ENCODE measurements at places on chromosomes 12 and 14. TPM values are rescaled to one million over a fixed set of nuclear protein-coding genes. Genes with fewer than 3 reads are reported as not detected.
A peak's percentile ranks its signal among the peaks of the same experiment; 100 is the strongest.

TEX52 gene
- total RNA-seq, result not detected

GNG2 gene
- 32.3 TPM for total RNA-seq

KANSL2 gene
- 87.5 TPM for total RNA-seq

MMP19 gene
- total RNA-seq, result 2.0 TPM

P2RX2 gene
- not detected for total RNA-seq

PPP1R13B gene
- total RNA-seq, result 2.9 TPM

ACADS gene
- total RNA-seq, result 5.3 TPM

NXPH4 gene
- 5.6 TPM for total RNA-seq

GRCh38 chr14:88426271-88426670 is 40.8 kb downstream of the SPATA7 start:
- DNase-seq, result peak; percentile 39

DNA sequence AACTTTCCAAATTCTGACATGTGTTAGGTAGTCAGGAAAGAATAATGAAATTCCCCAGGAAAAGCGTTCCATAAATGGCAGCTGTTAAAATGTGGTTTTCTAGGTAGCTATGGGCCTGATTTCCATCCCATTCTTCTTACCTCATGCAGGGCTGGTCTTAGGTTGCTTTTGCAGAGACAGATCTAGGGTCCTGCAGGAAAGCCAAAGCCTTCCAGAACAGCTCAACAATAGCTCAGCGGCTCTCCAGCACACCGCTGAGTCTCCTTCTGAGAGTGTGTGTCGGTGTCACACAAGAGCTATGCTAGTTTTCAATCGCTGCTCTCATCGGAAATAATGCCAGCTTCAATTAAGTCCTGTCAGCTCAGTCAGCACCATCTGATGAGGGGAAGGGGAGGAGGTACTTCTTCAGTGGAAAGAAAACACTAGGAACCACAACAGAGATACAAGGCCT is 106.7 kb downstream of the TMEM30B start:
- DNase-seq, result no peak

DNA sequence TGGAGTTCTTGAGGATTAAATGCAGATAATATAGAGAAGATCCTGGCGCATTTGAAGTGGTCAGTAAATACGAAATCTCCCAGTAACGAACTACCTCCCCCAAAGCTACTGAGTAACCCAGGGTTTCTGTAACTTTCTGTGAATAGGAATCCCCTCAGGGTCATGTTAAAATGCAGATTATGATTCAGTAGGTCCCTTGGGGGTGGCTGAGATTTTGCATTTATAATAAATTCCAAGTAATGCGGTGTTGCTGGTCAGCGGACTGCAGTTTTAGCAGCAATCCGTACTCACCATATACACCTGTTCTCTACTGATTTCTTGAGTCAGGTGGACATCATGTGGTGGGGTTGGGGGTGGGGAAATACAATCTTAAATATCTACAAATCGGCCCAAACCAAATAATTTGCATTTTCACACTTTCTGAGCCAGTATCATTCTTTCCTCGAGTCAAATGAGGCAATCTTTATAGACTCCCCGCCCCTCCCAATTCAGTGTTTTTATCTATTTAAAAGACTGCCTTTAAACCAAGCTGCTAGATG is 868 bp downstream of the SPATA7 start:
- DNase-seq, result no peak

- DNase-seq, result no peak
Observed at GRCh38 chr12:40892528-40892927, 200.3 kb downstream of the CNTN1 start.

DNA sequence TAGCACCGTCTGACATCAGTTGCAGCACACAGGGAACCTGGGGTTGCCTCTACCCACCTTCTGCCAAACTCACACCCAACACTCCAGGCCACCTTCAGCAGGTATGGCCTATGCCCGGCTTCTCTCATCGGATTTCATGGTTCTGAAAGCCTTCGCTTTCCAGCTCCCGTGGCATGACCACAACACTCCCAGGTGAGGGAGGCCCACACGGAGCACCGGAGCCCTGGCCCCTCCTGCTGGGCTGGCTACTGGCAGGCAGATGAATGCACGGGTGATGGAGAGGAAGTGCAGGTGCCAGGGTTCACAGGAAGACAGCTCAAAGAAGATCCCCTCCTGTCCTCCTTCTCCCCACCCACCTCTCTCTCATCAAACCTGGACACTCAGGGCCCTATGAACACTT is 37.2 kb downstream of the CACNA2D4 start:
- DNase-seq, result peak; percentile 2

DNA sequence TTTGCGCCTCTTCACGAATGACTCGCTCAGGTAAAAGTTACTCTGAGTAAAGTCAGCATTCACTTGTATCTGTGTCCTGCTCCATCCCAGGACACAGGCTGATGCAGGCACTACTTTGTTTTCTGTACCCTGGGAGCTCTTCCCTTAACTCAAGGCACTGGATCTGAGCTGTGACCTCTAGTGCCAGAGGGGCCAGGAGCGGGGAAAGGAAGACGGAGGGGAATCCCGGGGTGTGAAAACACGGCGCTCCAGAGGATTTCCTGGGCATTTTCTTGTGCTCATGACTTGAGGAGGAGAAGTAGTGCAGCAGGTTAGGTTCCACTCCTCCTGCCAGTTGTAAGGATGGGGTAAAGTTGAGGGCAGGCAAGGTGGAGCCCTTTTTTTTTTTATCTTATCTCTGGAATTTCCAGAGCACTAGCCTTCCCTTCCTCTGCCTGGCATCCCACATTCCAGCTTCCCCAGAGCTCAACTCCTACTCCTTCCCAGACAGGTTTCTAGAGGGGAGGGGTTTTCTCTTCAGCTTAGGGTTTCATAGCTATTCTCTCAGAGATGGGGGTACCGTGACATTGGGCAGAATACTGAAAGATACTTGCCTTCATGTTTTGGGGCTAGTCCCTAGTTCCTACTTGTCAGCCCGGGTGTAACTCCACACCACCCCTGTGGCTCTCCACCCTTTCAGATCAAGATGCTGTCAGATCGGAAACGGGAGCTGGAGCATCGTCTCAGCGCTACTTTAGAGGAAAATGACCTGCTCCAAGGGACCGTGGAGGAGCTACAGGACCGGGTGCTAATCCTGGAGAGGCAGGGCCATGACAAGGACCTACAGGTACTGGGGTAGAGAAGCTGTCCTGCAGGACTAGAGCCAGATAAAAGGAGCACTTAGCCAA is 52.3 kb downstream of the RAB35 start:
- DNase-seq, result no peak

DNA sequence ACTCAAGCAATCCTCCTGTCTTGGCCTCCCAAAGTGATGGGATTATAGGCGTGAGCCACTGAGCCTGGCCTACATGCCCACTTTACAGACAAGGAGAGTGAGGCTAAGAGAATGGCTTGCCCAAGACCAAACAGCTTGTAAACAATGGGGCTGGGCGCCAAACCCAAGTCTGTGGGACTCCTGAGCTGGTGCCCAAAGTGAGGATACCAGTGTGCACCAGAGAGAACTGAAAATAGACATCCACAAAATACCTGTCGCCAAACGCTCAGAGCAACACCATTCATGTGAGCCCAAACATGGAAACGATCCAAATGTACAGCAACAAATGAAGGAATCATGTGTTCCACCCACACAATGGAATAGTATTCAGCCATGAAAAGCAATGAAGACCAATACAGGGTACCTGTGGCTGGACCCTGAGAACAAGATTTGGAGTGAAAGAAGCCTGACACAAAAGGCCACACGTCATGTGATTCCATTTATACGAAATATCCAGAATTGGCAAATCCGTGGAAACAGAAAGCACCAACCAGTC is 38.2 kb downstream of the CCNK start:
- DNase-seq, result no peak

DNA sequence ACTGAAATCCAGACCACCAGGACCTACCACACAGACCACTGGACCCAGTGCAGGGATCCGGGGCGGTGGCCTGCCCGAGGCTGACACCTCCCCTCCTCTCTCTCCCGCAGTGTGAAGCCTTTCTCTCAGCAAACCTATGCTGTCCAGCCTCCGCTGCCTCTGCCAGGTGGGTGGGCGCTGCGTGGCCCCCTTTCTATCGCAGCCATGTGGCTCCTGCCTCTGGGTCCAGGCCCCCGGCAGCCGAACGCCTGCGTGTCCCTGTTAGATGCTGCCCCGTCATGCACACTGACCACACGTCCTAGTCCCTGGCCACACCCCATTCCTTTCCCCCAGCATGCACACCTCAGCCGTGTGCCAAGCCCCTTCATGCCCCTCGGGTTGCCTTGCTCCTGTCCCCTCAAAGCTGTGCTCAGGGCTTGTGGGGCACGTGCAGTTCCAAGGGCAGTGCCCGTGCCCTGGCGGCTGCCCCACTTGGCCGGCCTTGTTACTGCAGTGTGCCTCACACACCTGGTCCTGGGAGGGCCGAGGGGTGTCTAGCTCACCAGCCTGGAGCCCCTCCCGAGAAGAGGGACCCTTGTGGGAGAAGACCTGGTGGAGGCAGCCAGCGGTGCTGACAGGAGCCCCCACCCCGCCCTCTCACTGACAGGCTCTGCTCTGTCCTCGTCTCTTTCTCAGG is 58.0 kb upstream of the TSPAN9 start:
- DNase-seq, result no peak

DNA sequence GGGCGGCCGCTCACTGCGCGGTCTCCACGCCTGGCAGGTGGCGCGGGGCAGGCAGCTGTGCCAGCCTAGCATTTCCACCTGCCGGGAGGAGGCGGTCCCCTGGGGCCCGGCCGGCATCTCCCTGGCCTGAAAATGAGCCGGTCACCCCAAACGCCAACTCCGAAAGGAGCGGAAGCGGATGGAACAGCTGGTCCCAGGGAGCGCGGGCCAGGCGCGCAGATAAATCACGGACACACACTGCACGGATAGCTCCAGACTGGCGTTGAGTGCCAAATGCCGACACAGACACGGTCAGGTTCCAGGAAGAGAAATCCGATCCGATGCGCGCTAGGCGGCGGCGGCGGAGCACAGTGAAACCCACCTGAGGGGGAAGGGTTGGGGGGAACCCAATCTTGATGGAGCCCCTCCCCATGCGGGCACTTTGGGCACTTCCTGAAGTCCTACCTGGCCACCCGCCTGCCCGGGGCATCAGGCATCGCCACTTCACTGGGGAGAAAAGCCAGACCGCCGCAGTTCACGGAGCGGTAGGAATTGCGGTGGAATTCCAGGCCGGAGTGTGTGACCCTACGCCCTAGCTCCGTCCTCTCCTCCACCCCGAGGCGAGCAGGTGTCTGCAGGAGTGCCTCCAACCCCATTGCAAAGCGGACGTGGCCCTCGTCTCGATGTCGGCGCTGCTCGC is 624 bp upstream of the PLEKHD1 start:
- no peak for DNase-seq

- no peak for DNase-seq
Observed at GRCh38 chr14:41783403-41783802, 176.7 kb downstream of the LRFN5 start.
